Muscle of back (tissue), 13 donors: ENCODE measurements at places on chromosomes 2 and 18.
A peak's percentile ranks its signal among the peaks of the same experiment; 100 is the strongest.

- peak; percentile 22 for DNase-seq
Observed at GRCh38 chr2:44267796-44268648, 7.3 kb upstream of the SLC3A1 start.

DNA sequence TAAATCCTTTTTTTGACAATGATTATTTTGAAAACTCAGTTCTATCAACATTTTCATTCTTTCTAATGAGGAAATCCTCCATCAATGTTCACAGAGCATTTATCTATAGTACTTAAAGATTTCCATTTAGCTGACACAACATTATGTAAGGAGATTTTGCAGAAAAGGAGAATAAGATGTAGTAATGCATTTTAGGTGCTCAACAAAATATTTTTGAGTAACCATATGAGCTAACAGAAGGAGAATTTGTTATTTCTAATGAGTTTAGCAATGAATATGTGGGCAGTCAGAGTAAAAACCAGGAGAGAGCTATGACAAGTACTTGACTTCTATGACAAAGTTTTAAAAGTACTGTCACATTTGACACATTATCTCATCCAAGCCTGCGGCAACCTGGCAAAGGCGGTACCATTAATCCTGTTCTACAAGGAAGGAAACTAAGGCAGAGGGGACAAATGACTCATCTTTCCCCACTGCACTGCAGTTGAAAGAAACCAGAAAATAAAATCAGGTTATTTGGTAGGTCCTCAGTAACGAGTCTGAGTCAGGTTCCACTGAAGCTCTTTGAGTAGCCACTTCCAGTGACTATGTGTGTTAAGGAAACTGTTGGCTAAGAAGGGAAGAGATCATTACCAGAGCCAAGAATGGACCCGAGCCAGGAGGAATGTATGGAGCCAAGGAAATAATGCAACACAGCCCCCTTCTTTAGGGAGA lies 134.1 kb upstream of the ITGB6 start:
- peak; percentile 83 for DNase-seq

DNA sequence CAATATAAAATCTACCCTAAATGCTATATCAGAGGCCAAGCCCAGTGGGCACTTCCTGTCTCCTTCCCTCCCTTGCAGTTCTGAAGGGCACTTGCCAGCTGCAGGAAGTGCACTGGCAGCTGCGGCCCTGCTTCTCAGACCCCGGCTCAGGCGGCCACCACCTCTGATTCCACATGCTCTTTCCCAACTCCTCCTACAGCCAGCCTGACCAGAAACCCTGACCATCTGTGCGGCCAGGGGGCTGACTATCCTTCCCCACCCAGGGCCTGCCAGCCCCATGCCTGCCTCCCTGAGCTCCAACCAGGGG lies 88.6 kb downstream of the ZBTB7C start:
- peak; percentile 34 for DNase-seq

DNA sequence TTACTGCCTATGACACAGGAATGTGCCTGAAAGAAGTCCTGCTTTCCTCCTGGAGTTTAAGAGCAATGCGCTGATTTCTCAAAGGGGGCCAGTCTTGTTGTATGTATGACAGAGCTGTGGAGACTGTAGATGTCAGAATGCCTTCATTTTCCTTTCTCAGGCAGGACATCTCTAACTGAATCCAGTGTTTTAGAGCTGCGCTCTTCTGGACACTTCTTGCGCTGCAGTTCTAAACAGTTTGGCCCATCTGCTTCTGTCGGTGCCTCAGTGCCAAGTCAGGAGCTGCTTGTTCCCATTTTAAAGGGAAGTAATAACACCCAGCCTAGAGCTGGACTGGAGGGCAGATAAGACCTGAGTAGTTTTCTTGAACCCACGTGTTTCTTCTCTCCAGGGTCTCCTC lies 91.4 kb downstream of the ESCO1 start:
- DNase-seq: no peak

- no peak for DNase-seq
Observed at GRCh38 chr2:88680266-88680902, 11.1 kb upstream of the RPIA start.

- DNase-seq: no peak
Observed at GRCh38 chr18:71075147-71075546, 786.3 kb downstream of the SOCS6 start.

DNA sequence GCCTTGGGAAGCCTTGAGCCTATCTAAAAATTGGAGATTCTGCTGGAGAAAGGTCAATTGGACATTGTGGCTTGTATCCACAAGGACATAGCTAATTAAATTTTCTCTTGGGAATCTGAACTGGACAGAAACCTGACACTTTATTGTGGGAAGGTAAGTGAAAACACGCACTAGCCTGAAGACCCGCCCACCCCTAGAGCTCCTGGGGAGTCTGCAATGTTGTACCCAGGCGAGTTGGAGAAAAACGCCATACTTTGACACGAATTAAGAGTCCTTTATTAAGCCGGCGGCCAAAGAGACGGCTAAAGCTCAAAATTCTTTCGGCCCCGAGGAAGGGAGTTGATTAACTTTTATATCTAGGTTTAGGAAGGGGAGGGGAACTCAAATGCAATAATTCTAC lies 1.2 kb upstream of the ZNF892 start:
- DNase-seq: no peak

DNA sequence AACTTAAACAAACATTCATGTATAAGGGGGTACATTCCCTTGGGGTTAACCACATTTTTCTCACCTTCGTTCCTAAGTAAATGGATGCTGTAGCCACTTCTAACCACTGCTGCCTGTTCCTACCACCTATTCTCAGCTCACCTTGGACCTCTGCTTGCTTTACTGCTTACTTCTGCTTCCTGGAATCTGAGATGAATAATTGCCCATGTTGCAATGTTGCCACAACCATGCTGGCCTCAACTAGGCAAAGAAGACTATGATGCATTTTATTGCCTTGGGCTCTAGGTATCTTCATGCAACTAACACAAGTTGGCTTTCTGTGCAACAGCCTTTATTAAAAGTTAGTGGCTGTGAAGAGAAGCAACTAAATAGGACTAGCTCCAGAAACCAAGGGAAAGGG lies 106.3 kb upstream of the TCF4 start:
- no peak for DNase-seq

DNA sequence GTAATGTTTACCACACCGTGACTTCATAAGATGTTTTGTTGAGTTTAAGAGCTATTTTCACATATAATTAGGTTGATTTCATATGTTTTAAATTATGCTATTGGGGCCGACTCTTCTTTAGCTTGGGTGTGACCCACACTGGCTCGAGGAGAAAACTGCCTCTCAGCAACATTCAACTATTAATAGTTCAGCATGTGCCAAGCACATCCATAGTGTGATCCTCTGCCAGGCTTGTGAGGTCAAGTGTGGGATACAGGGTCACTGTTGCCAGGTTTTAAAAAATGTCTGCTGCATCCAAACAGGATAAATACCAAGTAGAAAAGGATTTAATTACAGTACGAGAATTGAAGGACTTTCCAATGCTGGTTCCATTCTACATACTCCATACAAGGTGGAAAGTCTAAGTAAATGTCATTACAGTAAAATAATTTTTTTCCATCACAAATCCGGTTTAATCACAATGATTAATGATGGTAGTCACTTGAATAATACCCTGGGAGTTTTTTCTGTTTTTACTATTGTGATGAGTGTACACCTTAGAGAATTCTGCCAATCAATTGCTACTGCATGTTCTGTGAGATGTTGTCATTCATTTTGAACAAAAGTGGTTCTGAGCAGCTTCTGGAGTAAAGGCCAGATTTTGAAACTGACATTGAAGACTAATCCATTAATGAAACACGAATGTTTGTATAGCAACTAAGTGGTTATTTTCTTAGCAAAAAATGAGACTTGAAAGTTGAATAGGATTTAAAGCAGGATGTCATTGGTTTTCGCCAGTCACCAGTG lies 84.5 kb downstream of the ABI2 start:
- DNase-seq: no peak

DNA sequence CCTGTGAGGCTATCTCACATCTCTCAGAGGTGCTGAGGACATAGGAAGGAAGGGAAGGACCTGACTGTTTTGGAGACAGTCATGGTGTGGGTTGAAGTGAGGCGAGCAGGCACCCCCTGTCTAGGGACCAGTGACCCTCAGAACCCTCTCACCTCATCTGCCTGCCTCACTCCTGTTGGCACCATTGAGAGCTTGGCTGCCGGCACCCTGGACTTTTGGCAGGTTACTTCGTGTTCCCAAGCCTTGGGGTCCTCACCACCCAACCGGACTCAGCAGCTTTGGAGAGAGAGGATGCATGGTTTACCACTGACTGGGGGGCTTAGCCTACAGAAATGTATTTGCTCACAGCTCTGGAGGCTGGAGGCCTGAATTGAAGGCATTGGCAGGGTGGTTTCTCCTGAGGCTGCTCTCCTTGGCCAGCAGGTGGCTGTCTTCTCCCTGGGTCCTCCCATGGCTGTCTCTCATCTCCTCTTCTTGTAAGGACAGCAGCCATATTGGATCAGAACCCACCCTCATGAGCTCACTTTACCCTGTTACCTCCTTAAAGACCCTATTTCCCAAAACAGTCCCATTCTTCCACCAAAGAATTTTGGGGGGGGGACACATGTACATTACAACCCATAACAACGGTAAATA lies 142.0 kb downstream of the TSN start:
- DNase-seq: no peak

DNA sequence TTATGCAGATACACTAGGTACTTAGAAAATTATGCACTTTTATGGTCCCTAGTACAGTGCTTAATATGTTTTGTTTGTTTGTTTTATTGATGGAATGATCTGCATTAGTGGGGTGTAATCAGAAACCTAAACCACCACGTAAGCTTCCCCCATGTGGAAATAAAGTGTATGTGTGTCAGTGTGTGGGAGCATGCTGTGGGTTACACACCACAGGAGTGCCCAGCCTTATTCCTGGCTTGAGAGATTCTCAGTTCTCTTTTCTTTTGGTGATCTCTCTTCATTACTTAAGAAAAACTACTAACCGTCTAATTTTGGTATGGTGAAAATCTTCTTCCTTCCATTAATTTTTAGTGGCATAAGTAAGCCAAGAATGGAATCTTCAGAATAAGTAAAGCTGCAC lies 398.6 kb downstream of the DCDC2C start:
- DNase-seq: no peak

DNA sequence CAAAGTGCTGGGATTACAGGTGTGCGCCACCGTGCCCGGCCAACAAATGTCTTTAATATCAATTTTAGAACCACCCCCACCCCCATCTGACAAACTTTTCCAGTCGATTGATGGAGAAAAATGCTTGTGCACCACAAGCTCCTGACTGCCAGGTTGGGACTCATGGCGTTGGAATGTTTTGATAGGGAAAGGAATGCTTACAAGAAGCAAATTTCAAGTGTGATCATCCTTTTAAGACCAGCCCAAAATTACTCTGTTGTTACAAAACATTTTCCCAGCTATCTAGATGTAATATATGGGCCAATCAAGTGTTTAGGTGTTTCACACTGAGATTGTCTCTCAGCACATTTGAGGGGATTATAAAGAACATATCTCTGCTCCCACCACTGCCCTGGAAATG lies 45.2 kb downstream of the UBXN4 start:
- no peak for DNase-seq

DNA sequence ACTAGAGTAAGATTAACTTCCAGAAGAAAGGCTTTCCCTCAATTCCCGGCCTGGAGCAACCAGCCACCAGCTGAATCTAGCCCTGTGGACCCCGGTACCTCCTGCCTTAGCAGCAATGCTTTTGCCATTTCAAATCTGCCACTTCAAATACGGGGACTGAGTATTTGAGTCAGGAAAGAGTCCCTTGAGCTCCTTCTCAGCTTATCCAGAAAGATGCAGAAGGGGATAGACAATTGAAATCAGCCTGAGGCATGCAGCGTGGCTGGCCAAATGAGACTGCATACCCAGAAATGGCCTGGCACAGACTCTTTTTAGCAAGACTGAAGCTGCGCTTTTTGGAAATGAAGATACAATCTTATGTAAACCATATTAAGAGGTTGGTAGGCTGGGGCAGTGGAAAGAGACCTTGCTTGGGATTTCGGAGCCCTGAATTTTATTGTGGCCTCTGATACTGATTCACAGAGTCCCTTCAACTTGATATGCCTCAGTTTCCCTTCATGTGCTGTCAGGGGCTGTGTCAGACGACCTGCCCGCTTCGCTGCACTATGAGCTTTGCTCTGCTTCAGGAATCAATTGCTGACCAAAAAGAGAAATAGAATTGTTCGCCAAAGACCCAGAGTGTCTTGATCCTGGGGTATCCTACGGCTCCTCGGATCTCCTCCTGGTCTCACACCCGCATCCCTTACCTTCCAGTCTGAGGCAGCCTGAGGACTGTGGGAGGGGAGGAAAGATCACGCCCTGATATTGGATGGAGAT lies 1.0 kb downstream of the MATN3 start:
- peak; percentile 16 for DNase-seq

DNA sequence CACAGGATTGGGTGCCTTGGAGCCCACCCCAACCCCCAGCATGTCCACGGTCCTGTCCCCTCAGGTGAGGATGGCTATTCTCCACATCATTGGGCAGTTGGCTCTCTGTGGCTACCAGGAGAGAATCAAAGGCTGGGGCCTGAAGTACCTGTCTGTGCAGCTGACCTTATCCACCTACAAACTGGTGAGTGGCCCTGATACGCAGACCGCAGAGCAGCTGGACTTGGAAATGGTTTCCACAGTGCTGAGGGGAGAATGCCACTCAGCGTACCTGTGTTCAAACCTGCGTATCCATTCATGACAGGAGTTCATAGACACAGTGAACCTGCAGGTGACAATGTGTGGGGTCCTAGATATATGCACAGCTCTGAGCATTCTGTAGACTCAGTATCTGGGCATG lies 21.6 kb downstream of the MROH2A start:
- no peak for DNase-seq

- peak; percentile 17 for DNase-seq
Observed at GRCh38 chr2:208033701-208034502, 8.6 kb upstream of the PLEKHM3 start.
